ENCODE measurements at places on chromosomes 3 and 15.

DNA sequence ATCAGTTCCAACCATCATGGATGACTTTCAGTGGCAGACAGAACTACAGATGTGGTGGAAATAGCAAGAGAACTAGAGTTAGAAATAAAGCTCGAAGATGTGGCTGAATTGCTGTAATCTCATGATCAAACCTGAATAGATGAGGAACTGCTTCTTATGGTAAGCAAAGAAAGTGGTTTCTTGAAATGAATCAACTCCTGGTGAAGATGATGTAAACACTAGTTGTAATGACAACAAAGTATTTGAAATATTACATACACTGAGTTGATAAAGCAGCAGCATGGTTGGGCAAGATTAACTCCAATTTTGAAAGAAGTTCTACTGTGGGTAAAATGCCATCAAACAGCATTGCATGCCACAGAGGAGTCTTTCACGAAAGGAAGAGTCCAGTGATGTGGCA is 131.7 kb upstream of the FAM3D start:
- no peak for DNase-seq

DNA sequence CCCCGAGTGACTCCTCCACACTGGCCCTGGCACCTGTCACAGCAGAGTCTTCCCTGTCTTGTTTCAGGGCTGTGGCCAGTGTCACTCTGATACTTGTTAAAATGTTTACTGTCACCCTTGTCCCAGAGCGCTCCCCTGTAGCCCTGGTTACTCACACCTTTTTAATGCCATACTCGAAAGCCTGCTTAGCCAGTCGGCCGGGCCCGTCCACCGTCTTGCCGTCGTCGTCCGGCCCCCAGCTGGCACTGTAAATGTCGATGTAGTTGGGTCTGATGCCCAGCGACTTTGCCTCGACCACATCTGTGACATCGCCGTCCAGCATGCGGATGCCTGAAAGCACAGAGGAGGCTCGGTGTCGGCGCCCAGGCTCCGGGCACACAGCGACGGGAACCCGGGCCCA is 91.3 kb downstream of the PCSK6 start:
- no peak for DNase-seq

DNA sequence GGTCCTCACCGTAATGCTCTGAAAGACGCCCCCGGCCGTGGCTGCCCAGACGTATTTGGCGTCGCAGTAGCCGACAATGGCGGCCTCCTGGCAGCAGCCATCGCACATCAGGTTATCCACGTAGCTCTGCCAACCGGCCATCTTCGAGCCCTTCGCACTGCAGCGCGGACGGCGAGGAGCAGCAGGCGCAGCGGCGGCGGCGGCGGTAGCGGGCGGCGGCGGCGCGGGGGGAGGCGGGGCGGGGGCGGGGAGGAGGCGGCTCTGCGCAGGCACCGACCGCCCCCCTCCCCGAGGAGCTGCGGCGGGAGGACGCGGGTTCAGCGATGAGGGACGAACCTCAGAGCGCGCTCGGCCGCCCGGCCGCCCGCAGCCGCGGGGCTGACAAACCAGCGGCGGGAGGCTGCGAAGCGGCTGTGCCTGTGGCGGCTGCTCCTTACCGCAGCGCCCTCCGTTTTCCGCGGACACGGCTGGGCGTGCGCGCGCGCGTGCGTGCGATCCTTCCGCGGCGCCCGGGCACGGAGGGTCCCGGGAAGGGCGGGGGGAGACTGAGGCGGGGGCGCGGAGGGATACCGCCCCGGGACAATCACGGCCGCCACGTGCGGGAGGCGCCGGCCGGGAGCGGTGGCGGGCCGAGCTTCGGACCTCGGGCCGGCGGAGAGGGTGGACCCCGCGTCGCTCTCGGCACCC is at the start of gene PFN2:
Gene PFN2, minus strand, starts transcription at position 180 of the 687 bp plus-strand sequence. Its CDS starts 39 bp downstream, at position 141.
- DNase-seq: peak; percentile 39

DNA sequence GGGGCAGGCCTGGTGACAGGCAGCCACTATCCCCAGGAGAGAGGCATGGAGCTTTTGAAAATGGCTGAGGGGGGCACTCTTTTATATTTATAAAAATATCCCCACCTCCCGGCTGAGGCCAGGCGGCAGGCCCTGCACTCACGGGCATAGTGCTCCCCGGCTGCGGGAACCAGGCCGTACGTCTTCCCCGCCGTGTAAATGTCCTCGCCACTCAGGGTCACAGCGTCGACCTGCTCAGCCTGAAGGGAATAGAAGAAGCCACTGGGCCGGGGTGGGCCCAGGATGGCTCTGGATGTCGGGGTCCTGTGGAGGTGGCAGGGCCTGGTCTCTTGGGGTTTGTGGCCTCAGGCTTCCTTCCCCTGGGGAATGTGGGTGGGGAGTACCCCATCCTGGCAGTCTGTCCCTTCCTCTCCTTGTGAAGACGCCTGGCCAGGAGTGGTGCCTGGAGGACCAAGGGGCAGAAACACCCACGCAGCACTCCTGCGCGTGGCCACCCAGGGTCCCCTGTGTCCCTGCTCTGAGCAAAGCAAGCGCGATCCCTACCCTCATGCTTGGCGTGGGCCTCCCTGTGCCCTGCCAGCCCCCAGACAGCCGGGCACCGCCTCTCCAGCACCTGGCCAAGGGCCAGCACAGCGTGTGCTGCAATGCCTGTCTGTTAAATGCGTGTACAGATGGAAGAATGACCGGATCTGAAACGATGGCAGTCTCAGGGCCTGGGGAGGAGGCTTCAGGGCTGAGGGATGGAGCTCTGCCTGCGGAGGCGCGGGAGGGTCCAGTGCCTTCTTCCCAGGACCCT is 18.9 kb downstream of the MELTF start:
- DNase-seq: no peak

GRCh38 chr15:49223536-49224274 is 53.7 kb downstream of the GALK2 start:
- DNase-seq: no peak

DNA sequence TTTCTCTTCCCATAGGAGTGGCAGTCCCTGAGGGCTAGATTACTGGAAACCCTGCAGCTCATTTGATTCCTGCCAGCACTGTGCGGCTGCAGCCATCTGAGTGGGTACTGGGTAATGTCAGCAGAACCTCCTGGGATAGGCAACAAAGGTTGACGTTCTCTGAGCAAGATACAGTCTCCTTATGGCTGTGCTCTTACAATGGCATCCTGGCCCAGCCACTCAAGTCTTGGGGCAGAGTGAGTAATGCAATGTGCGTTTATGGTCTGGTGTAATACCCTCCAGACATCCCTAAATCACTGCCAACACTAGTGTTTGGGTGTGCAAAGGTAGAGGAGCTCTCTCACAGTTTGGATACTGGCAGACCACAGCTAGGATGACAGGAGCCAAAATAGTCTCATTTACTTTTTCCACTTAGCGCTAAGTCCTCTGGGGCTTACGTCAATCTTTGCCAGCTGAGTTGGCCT is 775.8 kb downstream of the ZNF385D start:
- no peak for DNase-seq

- no peak for DNase-seq
Observed at GRCh38 chr15:80929689-80930088, 59.9 kb downstream of the MESD start.

DNA sequence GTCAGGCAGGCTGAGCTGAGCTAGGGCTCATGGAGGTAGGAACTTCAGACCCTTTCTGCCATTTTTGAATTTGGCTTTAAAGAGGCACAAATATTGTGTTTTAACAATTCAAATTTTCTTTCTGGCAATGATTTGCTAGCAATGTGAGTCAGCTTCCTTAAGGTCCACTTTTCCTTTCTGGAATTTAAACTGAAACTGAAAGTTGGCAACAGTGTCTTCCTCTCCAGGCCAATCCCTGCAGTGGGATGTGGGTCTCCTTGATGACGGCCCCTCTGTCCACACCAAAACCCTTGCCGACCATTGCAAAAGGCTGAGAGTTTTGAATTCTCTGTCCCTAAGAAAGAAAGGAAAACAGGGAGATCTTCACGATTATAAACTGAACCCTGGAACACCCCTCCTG is 27.1 kb downstream of the RPSA start:
- DNase-seq: no peak

All from stimulated activated CD8-positive, alpha-beta memory T cell treated with anti-CD3 and anti-CD28 coated beads, Interleukin-2, amount 100 ng/mL, for 1 hour (primary cell).